ENCODE measurements at places on chromosomes 1 and 21. TPM values are rescaled to one million over a fixed set of nuclear protein-coding genes. Genes with fewer than 3 reads are reported as not detected.

ATAD3C gene
- 0.40 TPM for total RNA-seq

RHCE gene
- 1.0 TPM for total RNA-seq

IQCC gene
- 1.4 TPM for total RNA-seq

CCDC27 gene
- total RNA-seq, result not detected

STX12 gene
- total RNA-seq, result 51.7 TPM
